RWPE2 (cell line): ENCODE measurements at places on chromosomes 11 and 22.

DNA sequence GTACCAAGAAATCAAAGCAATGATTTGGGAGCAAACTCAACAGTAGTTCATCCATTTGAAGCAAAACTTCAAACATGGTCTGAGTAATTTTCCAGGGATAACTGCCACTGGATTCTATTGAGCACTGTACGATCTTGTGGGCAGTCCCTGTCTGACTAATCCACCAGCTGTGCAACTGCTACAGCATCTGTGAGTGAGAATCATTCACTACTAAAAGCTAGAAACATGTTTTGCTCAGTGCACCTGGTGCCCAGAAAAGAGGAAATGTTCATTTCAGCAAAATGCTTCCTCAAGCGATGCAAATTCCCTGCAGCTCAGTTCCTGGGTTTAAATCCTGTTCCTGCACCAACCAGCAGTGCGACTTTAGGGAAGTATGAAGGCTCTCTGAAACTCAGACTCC lies 1077.9 kb downstream of the DLG2 start:
- DNase-seq: no peak

DNA sequence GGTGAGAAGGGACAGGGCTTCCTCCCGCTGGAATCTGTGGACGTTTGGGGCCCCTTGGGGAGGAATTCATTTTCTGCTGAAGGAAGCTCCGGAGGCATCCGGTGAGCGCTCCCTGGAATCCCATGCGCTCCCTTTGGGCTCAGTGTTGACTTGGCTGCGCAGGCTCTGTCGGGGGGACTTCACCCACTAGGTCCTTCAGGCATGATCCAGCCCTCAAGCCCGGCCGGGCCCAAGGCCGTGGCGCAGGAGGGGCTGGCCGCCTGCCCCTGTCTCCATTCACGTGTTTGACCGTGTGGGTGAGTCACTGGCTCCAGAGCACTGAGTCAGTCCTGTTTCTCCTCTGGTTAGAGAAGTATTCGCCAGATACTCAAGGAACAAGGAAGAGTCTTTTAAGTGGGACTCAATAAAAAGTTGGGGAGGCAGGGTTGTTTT lies 1.4 kb downstream of the CTTN start:
- peak; percentile 90 for DNase-seq

DNA sequence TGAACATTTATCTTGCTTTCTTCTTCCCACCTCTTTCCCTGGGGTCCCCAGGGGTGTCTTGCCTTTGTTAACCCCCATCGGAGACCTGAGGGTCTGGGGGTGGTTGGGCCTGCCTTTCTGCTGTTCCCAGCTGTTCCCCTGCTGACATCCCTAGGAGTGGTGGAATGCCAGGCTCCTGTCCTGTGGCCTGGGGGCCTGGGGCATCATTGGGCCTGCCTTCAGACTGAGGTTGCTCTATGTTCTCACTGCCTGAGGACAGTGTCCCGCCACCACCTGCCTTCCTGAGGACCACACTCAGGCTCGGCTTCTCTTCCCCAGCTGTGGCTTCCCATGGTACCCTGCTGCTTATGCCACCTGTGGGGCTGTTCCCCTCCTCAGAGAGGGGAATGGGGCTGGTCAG lies 1.1 kb upstream of the IL18BP start:
- no peak for DNase-seq

GRCh38 chr11:46903846-46904245 lies 14.5 kb downstream of the LRP4 start:
- DNase-seq: no peak

DNA sequence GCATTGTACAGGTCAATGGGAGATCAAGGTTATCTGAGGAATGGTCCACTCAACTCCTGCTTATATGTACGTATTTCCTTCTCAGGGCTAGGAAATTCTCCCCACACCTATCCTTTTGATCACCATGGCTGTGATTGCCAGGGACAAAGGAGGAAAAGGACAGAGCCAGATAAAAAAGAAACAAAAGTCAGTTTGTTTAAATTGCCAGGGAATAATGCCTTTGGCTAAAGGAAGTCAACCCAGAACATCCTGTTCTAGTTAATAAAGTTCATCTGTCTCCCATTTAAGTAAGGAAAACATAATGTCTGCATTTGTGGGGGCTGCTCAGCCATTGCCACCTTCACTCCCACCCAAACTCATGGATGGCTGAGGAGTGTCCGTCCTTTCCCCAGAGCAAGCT lies 124.7 kb downstream of the ME3 start:
- DNase-seq: no peak

DNA sequence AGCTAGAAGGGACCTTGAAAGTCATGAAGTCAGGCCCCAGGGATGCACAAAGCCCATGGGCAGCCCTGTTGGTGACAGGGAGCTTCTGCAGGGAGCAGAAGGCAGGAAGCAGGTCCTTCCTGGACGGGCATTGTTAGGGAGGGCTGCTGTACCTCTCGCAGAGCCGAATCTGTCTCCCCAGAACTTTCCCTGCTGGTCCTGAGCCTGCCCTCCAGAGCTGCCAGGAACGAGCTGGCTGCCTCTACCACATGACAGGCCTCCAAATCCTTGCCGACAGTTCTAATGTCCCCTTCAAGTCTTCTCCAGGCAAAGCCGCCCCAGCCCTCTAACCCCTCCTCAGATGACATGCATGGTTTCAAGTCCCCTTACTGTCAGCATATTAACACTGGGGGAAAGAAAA lies 20.1 kb downstream of the SYT7 start:
- no peak for DNase-seq

- DNase-seq: peak; percentile 85
Observed at GRCh38 chr11:2099516-2100349, 39.5 kb downstream of the IGF2 start.

DNA sequence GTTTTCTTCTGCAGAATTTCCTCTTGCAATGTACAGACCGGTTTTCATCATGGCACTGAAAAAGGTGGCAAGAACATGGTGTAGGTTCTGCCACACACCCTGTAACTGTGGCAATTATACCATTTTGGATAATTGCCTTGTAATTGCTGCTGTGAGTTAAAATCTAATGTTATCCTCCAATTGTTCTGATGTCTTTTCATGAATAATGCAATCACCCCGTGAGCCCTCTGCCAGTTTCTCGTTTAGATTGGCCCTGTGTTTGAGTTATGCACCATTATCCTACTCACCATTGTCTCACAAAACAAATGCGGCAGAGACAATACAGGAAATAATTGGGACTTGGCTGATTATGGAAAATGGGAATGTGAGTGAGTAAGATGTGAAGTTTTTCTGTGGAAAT lies 61.8 kb upstream of the MTNR1B start:
- DNase-seq: no peak

- no peak for DNase-seq
Observed at GRCh38 chr11:115941481-115941993, 437.3 kb upstream of the CADM1 start.

- peak; percentile 45 for DNase-seq
Observed at GRCh38 chr11:2258501-2259465, 11.6 kb downstream of the ASCL2 start.

GRCh38 chr11:2461253-2461955 lies 16.6 kb downstream of the KCNQ1 start:
- DNase-seq: no peak

GRCh38 chr11:35785287-35786167 lies 123.0 kb downstream of the TRIM44 start:
- no peak for DNase-seq

GRCh38 chr11:106999196-106999595 lies 19.1 kb downstream of the GUCY1A2 start:
- DNase-seq: no peak

GRCh38 chr11:6415797-6416196 lies 3.1 kb downstream of the APBB1 start:
- no peak for DNase-seq

- DNase-seq: no peak
Observed at GRCh38 chr11:123065621-123066020, 3.7 kb upstream of the HSPA8 start.

DNA sequence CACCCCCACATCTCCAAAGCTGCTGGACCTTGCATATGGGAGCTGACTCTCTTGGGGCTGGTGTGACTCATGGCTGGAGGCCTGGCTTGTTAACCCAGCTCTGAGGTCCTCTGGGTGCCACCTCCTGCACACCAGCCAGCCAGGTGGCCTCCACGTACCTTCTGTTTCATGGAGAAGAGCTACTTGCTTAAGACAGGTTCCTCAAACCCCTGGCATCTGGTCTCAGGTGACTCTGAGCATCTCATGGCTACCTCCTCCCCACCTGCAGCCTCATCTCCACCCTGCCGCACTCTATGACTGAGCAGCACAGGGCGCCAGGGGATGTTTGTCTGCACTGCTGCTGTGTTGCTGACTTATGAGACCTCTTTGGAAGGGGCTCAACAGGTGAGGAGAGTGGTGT lies 55.7 kb downstream of the BCR start:
- DNase-seq: no peak

DNA sequence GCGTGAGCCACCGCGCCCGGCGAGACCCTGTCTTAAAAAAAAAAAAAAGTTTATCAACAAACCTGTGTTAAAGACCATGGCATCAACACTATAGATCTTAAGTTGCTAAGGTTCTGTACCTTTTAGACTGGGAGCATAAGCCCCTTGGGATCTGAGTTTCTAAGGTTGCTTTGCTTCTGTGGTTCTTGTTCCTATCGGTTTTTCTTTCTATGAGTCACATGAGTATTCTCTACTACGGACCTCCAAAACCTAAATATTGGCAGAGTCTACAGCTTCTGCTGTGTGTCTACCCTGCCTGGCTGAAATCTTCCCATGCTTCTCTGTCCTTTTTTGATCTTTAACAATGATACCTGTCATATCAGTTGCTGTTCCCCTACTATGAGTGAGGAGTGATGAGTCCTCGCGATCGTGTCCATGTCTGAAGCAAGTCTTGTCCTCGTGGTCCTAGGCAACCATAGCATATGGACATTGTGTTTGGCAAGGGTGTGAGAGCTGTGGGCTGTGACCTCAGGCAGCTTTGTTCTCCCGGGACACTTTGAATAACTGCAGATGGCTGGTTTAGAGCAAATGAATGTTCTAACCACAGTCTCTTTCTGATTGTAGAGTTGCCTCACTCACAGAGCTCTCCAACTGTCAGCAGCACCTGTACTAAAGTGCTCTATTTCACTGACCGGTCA lies 9.0 kb upstream of the DLAT start:
- no peak for DNase-seq

GRCh38 chr11:69860796-69861445 lies 41.7 kb upstream of the FGF3 start:
- DNase-seq: no peak

DNA sequence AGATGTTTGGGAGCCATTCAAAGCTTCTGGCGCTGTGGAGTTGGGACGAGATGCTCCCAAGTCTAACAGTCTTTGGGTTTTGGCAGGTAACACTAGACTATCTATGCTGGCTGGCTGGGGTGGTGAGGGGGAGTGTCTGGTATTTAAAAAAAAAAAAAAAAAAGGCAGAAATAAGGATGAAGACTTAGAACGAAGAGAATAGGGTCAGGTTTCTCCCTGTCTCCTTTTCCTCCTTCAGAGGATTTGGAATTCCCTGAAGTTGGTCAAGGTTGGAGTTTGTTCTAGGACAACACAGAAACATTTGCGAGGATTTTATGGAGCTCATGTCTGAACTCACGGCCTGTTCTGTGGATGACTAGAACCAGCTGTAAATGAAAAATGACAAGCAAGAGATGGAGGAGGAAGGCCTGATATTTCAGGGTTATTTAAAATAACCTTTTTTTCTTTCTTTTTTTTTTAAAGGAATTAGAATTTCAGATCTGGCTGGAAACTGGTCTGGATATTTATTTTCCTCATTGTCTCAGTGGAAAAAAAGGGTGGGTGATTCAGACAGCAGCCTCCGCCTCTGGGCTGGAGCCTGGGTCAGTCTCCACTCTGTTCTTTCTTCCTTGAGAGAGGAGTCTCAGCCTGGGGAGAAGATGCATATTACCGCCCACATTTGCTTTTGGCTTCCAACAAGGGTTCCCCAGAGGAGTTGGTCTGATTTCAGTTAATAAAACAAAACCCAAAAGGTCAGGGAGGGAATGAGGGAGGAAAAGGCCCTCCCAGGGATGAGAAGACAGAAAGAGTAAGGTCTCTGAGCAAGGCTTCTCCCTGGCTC lies 80.1 kb downstream of the USP35 start:
- no peak for DNase-seq

GRCh38 chr22:31504282-31504681 lies 7.9 kb downstream of the SFI1 start:
- DNase-seq: no peak

DNA sequence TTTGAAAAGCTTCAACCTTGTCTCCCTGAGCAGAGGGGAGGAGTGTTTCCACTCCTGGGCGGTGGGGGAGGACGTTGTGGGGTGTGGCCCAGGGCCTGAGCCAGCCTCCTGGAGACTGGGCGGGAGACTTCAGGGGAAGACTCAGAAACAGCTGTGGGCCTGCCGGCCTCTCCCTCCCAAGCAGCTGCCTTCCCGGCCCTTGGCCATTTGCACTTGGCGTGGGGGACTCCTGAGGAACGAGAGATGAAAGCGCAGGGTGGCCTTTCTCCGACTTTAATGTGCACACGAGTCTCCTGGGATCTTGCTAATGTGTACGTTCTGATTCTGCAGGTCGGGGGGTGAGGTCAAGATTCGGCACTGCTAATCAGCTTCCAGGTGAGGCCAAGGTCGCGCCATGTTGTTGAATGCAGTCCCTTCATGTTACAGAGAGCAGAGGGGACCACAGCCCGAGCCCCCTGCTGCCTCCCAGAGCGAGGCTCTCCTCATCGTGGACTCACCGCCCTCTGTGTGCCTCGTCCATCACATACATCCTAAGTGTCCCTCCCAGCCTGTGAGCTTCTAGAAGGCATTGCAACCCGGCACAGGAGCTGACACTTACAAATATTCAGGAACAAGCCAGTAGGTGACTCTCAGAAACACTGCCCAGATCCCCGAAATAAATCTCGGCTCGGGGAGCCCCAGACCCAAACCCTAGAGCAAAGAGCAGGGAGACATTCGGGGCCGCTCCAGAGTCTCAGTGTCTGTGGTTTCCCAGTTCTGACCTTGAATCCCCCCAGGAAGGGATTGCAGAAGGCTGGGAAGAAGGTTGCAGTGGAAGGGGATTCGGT lies 7.7 kb downstream of the LIF start:
- no peak for DNase-seq

- DNase-seq: no peak
Observed at GRCh38 chr11:37718431-37718999, 1120.5 kb upstream of the RAG2 start.

DNA sequence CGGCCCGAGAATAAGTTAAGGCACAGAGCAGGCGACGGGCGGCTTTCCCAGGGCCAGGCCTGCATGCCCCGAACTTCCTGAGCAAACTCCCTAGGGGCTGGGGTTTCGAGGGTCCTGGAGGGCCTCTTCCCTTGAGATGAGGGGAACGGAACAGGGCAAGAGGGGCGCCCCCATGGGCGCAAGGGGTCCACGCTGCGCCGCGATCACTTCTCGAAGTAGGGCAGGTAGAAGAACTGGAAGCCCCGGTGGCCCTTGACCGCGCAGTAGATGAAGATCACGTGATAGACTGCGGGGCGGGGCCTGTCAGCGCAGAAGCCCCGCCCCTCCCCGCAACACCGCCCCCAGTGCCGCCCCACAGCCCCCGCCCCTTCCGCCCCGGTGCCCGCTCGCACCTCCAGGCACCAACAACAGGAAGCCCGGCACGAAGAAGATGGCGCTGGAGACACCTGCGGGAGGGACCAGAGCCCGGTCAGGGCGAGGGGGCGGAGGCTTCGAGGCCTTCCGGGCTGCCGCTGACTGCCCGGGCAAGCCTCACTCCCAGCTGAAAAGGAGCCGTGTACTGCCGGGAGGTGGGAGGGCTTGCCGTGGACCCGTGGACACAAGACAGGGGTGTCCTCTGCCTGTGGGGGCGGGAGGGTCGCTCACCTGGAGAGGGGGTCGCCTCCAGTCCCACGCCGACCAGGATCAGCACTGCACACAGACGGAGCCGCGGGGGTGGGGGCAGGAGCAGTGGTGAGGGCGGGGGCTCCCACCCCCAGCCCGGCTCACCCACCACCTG lies 4.5 kb downstream of the TMEM134 start:
- DNase-seq: peak; percentile 95
